M059J (cell line): ENCODE measurements at places on chromosomes 4 and X.

DNA sequence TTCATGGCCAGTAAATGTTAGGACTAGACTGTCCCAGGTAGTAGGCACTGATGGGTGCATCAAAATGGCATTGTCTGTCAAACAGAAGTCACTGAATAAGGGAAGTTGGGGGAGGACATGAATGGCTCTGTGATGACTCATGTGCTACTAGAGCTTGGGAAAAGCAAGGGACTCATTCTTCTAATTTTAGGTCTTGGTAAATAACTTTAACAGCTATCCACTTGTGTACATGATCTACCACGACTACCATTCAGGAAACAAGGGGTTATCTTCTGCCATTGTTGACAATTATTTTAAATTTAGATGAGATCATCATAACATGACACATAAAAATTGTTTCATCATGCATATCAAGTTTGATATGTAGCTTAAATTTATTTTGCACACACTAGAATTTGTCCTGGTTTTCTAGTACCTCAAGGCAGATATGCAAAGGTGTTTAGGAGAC lies 6.3 kb downstream of the AREG start:
- peak; percentile 79 for DNase-seq

DNA sequence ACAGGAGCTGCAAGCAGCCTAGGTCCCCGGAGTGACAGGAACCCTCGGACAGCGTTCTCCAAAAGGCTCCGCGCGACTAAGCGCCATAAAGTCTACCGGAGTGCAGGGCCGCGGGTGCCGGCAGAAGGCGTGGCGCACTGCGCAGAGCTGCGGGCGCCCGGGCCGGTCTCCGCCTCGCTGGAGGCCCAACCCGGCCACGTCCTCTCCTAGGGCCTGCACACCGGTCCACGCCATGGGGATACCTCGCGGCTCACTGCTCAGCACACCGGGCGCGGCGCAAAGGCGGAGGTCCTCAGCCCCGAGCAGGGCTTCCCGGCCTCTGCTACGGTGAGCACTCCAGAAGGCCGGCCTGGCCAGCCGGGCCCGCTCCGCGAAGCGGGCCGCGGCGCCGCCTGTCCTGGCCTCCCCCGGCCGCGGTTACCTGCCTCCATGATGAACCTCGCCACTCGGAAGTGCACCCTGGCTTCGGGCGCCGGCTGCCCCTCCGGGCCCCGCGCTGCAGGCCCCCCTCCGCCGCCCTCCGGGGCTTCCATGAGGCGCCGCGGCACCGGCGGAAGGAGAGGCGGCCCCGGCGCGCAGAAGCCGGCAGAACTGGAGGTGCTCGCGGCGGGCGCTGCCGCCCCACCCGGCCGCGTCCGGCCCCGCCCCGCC lies at the start of gene CCNQ:
TSS of gene CCNQ (minus strand) at position 599 of the 651 bp plus-strand sequence. CDS start at position 533, 66 bp downstream.
- DNase-seq: peak; percentile 43

- no peak for DNase-seq
Observed at GRCh38 chr4:43999669-44000068, 448.9 kb downstream of the KCTD8 start.

GRCh38 chr4:139767168-139767567 lies 101.5 kb downstream of the MGST2 start:
- DNase-seq: peak; percentile 75

GRCh38 chr4:176149680-176150355 lies 45.6 kb downstream of the SPATA4 start:
- peak; percentile 24 for DNase-seq

DNA sequence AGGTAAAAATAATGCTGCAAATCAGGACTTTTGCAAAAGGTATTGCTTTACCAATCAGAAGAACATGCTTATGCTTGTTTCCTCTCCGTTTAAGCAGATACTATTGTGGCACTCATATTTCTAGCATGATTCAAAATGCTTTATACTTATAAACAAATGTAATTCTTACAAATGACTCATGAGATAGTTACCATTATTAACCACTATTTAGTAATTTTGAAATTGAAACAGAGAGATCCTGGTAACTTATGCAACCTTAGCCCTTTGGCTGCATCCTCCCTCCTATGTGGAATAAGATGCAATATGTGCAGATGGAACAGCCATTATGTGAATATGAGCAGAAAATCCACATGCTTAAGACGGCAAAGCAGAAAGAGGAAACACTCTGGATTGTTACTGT lies 164.7 kb downstream of the PCDH18 start:
- peak; percentile 8 for DNase-seq

GRCh38 chr4:168335621-168336020 lies 17.1 kb upstream of the DDX60 start:
- no peak for DNase-seq

GRCh38 chrX:76915836-76916235 lies 488.3 kb downstream of the MAGEE1 start:
- DNase-seq: no peak

DNA sequence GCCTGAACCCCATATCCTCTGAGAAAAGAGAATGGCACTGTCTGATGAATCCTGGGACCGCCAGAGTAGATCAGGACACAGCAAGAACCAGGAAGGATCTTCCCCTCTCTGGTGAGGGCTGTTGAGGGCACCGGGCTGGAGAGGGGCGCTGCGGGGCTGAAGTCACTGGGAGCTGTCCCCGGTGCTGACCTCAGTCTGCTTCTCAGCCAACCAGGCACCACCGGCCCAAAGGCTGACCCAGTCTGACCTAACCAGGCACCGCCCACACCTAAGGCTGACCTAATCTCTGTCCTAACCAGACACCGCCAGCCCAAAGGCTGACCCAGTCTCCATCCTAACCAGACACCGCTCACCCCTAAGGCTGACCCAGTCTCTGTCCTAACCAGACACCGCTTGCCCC lies 82.8 kb downstream of the CPZ start:
- DNase-seq: peak; percentile 12

- peak; percentile 61 for DNase-seq
Observed at GRCh38 chr4:73729534-73730165, 10.7 kb upstream of the CXCL8 start.

DNA sequence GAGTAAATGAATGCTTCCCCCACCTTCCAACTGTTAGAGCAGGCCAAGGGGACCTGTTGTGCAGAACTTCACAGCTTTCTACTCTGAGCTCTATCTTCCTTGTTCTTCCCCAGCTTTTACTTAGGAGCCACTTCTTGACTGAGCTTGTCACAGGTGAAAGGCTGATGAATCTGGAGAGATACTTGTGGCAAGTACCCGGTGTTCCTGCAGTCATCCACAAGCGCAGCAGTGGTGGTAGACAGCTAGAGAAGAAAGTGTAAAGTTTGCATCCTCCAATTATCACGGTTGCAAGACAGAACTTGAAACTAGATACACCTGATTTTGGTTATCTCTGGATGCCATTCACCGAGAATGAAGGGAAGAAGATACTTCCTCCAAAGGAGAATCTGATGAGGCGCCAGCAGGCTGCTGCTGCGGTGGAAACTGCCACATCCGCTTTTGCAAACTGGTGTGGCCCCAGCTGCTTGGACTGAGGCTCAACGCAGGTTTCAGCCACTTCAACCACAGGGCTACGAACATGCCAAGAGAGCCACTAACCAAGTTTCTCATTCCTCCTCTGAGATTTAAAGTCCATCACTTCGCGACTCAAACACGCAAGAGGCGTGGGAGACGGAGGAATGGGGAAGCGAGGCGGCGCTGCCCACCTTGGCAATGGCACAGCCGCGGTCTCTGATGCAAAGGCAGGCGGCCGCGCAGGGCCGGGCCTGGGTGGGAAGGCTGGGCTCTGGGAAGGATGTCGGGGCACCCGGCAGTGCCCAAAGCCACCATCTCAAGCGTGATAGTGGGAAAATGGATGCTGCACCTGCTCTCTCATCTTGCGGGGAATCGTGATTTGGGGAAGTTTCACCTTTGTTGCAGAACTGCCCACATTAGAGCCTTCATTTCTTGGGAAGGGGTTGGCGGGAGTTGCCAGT lies 1.3 kb upstream of the FHIP1A start:
- DNase-seq: no peak

- DNase-seq: peak; percentile 25
Observed at GRCh38 chrX:132071254-132071653, 48.2 kb downstream of the STK26 start.

DNA sequence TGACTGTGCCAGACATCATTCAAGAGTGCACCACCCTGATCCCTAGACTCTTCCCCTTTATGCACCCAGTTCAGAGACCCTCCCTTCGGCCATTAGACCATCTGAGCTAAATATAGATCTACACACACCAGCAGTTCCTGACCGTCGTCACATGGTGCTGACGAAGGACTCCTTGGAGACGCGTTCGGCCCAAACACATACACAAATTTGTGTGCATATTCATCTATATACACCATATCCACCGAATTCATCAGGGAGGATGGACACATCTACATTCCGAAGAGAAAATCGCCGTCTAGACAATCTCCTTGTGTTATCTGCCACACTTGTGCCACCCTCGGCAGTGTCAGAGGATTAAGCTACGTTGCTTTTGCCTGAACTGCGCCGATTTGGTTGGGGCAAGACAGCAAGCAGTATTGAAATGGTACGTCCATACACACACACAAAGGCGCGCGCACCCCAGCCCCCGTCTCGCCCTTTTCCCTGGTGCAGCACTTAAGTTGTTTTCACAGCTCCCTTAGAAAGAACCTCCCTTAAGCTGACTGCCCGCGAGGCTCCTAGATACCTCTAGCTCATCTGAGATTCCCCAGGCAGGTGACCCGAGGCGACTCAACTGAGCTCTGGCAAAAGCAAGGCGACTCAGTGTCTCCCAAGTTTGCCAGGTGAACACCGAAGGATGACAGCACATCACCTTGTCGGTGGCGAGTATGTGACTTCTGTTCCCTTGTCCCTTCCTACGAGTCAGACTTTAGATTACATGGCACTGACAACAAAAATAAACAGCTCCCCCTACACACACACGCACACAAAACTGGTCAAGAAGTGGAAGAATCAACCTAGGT lies 1.0 kb downstream of the RASGEF1B start:
- DNase-seq: no peak

DNA sequence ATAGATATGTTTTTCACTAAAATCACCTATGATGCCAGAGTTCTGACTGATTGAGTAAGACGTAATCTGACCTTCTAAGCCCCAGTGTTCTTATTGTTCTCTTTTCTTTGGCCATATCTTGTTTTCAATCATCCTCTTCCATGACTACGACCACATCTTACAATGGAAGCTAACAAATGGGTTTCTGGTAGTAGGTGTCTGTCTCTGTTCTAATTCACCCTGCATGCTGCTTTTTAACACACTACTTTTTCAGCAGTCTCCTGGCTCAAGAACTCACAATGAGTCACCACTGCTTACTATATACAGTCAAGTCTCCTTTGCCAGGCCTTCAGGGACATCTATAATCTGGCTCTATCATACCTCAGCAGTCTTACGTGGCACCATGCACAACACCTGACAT lies 146.1 kb downstream of the NEXMIF start:
- DNase-seq: no peak

DNA sequence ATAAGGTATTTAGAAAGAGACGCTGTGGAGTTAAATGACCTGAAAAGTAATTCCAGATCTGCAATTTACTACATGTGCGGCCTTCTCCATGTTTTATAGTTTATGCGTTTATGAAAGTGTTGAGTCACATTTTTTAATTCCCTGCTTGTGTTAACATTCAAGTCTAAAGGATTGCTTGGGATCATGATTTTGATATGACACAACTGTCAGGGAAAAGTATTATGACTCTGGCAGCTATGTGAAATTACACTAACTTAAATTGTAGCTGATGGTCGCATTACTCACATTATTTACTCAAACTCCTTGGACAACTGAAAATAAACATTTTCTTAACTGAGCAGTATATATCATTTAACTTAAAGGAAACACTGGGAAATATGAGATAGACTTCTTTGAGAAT lies 14.3 kb upstream of the GABRB1 start:
- DNase-seq: peak; percentile 31

- peak; percentile 40 for DNase-seq
Observed at GRCh38 chrX:134236626-134237614, at the start of gene CCDC160. Gene CCDC160 (plus strand): TSS chrX:134237182. CDS start chrX:134244801, 7,619 bp downstream.

DNA sequence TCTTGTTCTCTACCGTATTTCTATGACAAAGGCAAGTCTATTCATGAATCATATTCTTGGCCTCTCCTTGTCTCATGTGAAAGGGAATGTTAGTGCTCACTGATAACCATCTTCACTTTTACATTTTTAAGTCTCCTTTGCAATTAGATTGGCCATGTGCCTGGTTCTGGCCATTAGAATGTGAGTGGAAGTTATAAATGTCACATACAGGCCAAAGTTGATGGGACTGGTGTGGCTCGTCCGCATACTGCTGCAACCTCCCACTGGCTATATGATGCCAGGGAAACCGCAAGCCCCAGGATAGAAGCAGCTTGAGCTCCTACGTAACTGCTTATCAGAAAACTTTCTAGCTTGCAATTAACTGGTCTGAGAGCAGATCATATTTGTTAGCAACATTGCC lies 86.1 kb downstream of the MAGEC1 start:
- DNase-seq: peak; percentile 77

- DNase-seq: no peak
Observed at GRCh38 chr4:121073004-121073435, 685 bp upstream of the NDNF start.

DNA sequence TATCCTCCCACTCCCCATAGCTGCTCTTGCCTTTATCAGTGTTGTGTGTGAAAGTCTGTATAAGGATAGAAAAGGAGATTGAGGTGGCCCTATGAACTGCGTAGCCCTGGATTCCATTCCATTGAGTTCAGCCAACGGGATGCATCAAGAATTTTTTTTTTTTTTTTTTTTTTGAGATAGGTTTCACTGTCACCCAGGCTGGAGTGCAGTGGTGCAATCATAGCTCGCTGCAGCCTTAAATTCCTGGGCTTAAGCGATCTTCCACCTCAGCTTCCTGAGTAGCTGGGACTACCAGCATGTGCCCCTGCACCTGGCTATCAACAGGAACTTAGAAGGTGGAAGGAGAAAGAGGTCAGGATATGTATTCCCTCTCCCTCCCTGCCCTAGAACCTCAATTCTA lies 187.2 kb upstream of the SPRY1 start:
- DNase-seq: no peak

DNA sequence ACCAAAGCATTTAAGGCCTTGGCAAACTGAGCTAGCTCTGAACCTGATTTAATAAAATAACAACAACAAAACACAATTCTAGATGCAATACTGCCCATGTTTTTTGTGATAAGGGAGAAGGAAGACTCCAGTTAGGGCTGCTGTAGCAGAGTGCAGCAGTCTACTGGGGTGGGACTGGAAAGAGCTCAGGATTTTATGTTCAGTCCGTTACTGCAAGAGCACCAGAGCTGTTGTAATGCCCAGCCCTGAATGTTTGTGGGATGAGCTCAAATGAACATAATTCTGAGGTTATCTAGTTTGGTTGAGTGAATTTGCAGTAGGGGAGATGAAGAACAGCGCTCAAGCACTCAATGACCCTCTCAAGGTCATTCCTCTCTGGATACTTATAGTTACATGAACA lies 743.8 kb downstream of the FAT4 start:
- no peak for DNase-seq

DNA sequence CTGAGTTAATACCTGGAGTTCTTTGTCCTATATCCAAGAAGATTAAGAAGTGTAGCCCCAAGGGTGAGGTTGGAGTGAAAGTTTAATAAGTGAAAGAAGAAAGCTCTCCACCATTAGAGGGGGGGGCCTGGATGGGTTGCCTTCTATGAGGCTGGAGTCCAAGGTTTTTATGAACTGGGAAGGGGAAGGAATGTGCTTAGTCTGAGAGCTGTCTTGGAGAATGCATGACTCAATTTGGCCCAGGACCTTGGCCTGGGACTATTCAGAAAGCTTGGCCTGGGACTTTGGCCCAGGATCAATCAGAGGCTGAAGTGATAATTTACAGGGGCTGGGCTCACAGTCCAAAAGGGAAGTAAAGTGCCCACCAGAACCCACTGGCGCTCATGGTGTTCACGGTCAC lies 1049.0 kb upstream of the GRIA3 start:
- no peak for DNase-seq
